T-cell (primary cell): ENCODE measurements at places on chromosomes 2 and 18.

GRCh38 chr2:241248897-241249296 lies 60.4 kb downstream of the ANO7 start:
- DNase-seq = no peak

DNA sequence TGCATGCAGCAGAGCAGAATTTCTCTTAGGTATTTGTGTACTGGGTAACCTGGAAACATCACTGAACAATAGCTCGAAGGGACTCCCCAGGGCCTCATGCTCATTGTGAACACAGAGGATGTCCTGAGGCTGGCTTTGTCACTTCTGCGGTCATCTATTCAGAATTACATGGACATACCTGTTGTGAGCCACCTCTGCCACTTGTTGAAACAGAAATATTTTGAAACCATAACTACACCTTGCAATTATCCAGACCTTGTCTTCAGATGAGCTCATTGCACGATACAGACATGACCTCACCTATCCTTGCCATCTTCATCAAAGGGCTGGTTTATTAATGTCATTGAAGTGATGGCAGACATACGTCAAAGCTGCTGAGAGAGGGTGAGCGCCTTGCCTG lies 23.4 kb upstream of the CREG2 start:
- DNase-seq = no peak

GRCh38 chr2:132915812-132916549 lies 246.0 kb upstream of the LYPD1 start:
- DNase-seq = no peak

- DNase-seq = no peak
These were observed 31.9 kb downstream of the SPAG16 start for GRCh38 chr2:213316001-213316735.

- no peak for DNase-seq
These were observed 3.6 kb downstream of the HJURP start for GRCh38 chr2:233850745-233851144.

DNA sequence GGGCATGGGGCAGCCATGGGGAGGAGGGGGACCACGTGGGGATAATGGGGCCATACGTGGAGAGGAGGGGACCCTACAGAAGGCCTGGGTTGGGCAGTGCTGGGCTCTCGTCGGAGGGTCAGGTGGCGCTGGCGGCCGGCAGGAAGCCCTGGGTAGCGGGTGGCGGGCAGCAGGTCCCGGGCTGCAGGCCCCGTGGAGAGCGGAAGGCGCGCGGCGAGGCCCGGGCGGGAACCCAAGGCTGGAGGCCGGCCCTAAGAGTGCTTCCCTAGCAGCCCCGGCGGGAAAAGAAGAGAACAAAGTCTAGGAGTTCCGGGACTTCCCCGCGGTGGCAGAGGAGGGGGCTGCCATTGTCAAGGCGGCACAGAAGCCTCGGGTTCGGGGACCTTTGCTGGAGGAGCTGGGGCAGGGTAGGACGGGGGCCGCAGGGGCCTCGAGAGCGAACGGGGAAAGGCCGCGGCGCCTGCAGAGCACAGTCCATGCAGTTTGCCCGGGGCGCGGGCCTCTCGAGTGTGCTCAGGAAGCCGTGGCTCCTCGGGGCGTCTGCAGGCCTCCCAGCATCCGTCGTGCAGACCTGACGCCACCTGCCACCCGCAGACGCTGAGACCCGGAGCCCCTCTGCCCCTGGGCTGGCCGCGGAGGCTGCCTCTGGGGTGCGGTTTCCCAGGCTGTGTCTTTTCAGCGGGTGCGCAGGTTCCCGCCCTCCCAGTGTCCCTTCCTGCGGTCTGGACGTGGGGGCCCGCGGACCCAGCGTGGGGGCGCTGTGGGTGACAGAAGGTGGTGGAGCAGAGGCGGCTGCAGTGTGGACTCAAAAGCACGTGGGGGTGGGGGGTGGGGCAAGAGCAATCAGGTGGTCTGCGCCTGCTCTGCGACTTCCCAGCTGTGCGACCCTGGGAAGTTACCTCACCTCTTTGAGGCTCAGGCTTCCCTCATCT lies 19.4 kb upstream of the NCL start:
- peak; percentile 34 for DNase-seq

DNA sequence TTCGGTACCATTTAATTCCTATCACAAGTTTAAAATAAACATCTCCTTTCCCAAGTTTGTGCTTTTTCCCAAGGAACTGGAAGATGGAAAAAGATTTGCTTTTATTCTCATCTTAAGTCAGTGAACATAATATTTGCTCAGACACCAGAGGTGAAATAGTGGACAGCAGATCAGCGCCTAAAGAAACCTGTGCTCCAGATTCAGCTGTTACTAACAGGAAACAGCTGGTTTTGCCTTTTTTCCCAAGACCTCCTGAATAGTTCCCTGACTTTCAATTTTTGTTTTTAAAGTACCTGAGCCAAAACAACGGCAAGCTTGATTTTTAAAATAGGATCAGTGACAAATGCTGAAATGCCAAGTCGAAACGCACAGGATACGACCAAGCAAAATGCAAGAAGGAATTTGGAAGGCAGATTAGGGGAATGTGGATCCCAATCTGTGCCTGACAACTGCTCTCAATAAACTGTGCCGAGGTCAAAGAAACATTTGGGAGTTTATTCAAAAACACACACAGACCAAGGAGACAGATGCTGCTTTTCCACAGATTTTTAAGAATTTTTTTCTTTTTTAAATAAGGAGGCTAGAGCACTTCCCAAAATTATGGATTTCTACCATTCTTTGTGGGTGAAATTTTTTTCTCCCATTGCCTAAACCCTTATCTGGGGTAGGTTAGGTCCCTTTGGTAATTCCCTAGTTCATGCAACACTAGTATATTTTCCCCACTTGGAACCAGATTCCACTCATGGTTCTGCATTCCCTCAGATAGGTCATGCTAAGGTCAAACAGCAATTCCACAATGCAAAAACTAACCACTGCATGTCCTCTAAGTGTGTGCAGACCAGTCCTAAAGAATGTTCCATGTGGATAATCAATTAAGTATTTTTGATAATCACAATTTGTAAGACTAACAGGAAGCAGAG lies 121.5 kb upstream of the PDE1A start:
- DNase-seq = no peak

- no peak for DNase-seq
These were observed 425.1 kb downstream of the RND3 start for GRCh38 chr2:150062416-150062815.

DNA sequence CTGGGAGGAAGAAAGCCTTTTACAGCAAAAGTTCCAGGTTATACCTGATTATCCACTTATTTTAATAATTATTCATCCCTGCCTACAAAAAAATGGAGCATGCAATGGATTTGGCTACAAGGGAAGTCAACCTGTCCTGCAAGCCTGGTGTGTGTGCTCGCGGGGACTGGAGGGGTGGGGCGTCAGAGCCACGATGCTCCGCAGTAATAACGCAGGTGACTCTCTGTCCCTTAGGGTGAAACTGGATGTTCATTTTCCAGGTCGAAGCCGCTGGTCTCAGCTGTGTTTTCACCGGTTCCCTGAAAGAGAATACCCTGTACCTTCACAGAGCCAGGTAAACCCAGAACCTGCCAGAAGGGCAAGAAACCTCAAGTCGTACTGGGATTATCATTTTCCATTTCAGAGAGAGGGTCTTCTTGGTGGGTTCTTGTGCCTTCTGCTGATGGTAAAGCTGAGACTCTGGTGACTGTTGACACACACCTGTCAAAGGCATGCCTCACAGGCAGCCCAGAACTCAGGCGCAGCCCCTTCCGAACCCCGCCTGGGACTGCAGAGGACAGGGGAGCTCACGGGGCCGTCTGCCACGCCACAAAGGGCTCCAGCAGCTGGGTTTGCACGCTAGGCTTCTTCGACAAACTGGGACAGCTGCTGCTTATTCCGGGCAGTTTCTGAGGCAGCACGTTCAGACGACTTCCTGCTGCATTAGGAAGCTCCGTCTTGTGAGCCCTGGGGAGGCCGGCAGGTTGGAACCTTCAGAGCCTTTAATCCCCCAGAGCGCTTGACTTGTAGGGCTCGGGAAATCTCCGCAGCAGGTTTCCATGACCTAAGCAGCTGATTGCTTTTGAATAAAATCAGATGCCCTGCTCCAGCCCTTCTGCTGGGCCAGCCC lies 58.6 kb downstream of the KCNG2 start:
- DNase-seq = peak; percentile 18

GRCh38 chr2:235024191-235024860 lies 72.5 kb downstream of the SH3BP4 start:
- DNase-seq = no peak

- DNase-seq = no peak
These were observed 2.0 kb downstream of the HOXD3 start for GRCh38 chr2:176158855-176159662.

GRCh38 chr2:168643979-168644378 lies 158.5 kb upstream of the NOSTRIN start:
- DNase-seq = no peak

DNA sequence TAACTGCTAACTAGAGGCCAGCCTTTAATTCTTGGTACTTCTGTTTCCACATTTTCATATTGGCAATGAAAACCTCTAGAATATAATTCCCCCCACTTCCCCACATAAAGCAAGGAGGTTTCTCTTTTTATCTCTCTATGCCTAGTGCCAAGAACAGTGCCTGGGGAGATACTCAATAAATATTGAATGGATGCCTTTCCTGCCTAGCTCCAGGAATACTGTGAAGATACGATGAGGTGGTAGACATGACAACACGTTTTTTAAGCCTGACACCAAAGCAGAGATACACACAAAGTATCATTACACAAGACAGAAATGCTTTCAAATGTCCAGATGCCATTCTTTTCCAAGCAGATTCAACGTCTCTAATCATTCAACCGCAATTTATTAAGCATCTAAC lies 535.5 kb downstream of the XIRP2 start:
- no peak for DNase-seq

DNA sequence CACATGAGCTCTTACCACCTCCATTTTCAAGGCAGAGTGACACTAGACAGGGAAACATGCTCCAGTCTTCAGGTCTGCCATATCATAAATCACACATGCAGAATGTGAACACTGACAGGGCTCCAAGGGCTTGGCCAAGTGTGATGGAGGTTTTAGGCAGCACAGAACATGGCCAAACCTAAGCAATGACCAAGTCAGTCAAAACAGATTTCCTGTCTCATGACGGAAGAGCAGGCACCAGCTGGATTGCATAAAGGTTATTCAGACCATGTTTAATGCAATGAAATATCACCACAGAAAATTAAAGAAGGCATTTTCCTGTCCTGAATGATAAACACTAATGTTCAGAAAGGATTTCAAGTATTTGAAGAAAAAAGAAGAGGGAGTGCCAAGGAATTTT lies 72.5 kb downstream of the SUMO1 start:
- no peak for DNase-seq

GRCh38 chr2:48414640-48414979 lies 115.3 kb upstream of the STON1 start:
- DNase-seq = no peak

GRCh38 chr2:216583147-216583546 lies 50.1 kb upstream of the IGFBP2 start:
- DNase-seq = no peak

- no peak for DNase-seq
These were observed 142.9 kb downstream of the MBP start for GRCh38 chr18:76989647-76990190.

GRCh38 chr18:48410095-48410920 lies 1.1 kb upstream of the ZBTB7C start:
- peak; percentile 8 for DNase-seq

DNA sequence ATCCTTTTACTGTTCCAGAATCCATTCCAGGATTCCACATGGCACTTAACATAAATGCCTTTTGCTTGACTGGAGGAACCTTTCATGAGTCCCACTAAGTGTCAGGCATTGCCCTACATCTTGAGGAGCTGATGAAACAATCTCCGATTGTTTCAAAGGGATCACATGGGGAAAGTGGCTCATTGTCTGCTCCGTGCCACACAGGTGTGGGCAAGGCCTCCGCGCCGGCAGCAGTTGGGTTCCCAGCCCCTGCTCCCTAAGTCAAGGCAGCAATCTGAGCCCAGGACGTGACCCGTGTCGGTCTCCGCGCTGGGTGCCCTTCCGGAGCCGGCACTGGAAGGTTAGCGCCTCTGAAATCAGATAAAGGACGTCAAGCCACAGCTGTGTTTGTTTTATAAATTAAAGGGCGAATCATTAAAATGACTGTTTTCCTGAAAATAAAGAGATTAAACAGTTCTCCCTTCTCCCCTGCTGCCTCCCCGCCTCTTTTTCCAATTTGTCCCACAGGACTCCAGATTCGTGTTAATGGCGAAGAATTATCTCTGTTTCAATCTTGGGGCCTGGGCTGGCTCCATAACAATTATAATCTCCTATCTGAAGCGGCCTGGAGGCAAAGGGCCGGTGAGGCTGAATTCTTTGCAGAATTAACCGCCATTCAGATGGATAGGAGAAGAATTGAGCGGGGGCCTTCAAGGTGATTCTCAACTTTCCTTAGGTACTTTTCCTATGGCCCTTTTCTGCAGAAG lies 84.3 kb upstream of the FZD7 start:
- DNase-seq = no peak

DNA sequence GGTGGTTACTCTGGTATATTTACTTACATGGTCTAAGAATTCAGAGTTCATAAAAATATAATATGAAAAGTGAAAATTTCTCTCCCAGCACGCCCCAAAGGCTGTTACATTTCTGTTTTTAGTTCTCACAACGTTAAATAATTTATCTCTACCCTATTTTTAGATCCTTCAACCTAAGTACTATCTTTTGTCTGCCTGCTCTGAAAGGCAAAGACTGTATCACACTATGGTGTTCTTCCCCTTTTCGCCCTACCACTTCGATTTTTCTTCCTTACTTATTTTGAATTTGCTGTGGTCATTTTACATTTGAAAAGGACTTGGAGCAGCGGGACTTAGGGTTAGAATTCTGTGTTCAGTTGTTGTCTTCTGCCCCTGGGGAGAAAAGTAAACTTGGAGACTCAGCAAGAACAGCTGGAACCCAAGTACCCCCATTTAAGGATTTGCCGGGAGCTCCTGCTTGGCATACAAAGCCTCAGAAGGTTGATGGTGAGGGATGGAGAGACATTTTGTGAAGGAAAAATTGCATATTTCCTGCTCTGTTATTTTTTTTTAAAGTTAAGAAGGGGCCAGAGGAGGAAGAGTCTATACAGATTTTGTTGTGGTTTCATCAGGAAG lies 19.0 kb downstream of the ADAM23 start:
- DNase-seq = no peak

DNA sequence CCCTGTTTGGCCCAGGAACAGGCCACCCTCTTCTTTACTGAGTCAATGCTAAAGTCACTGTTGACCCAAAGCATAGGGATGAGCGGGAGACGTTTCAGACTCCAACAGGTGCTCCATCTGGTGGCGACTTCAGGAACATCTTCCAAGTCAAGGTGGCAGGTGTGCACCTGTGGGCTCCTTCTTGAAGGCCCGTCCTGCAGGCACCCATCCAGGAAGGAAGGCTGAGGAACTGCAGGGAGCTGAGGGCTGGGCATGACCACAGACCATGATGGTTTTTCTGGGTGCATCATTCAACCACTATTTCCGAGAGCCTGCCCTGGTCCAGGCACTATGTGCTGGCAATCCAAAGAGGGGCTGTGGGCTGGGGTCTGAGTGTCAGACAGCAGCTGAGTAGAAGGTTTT lies 142.8 kb downstream of the NDUFA10 start:
- DNase-seq = peak; percentile 33
